DMS79 (cell line): ENCODE measurements at places on chromosomes 7 and 10.

DNA sequence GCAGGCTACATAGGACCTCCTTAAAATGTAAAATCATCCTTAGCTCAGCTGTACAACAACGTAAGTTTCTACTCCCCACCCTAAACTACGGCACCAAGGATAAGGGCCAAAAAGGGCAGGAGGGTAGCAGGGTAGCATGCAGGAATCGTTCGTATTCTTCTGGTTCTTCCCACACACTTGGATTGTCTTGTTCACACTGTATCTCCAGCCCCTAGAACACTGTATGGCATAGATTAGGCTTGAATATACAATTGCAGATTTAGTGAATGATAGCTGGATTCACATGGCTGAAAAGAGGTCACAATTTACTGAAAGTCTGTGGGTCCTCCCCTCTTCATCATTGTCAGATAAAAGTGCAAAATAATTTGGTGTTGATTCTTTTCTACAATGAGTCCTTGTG, 28.2 kb upstream of the PRKAR2B start:
- DNase-seq: no peak

- no peak for DNase-seq
Observed at GRCh38 chr7:44561962-44562621, 11.6 kb downstream of the DDX56 start.

DNA sequence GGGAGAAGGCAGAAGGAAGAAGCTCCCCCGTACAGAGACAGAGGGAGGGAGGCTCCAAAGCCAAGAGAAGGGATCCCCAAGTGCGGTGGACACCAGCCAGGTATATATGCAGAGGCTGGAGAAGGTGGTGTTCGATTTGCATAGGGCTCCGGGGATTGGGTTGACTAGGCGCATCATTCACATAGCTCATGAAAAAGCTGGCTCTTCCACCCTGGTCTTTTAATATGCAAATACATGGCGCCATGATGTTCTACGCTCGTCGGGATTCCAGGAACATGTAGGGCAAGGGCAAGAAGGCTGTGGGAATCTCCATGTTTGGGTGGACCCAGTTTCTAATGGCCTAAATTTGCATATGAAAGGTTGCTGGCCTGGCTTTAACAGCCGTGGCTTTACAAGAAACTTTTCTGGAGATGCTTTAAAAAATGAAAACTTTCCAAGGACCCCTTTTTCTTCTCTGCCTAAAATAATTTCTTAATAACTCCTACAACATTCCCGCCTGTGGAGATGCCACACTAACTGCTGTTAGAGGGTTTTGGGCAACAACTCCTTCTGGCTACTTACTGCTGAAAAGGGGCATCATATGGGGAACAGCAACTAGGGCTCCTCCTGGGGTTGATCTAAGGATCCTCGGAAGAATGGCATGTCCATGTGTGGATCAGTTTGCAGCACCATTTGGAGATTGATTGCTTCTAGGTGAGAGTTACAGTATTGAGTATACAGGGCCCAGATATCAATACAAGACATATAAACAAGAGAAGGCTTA, 28.3 kb downstream of the C1GALT1 start:
- no peak for DNase-seq

- DNase-seq: no peak
Observed at GRCh38 chr7:134632937-134633540, 13.6 kb upstream of the BPGM start.

- DNase-seq: no peak
Observed at GRCh38 chr10:50432211-50433009, 181.1 kb upstream of the ASAH2 start.

GRCh38 chr7:36484265-36484664, 94.6 kb downstream of the ANLN start:
- no peak for DNase-seq

DNA sequence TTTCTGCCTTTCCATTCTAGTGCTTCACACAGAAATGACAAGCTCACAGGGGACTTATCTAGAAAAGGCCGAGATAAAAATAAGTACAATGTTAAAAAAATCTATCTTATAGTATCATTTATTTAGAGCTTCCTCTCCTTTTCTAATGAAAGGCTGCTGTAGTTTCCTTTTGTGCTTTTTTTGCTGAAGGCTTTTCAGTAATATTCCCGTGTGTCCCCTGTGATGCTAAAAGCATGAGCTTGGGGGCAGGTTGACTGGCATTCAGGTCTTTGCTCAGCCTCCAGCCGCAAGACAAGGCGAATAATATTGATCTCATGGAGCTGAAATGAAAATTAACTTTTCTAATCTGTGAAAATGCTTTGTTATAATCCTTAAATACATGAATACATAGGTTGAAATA, 143.0 kb downstream of the ST7 start:
- DNase-seq: no peak

GRCh38 chr10:4337563-4337962, 488.4 kb upstream of the AKR1E2 start:
- no peak for DNase-seq

- no peak for DNase-seq
Observed at GRCh38 chr10:117980216-117980615, 66.5 kb downstream of the RAB11FIP2 start.

DNA sequence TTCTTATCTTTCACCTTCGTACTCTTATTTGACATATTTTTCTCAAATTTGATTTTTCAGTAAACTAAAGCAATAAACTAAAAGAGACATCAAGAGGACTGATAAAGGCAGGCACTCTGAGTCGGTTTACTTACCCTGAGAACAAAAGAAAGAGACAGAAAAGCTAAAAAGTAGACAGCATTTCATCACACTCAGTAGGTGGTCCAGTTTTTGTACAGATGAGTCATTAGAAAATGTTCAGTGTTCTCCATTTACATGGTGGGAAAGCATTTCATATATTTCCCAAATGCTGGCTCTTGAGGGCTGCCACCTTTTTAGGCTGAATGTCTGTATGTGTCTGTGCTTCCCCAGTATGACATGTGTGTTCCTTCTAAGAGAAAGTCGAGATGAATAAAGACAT, 52.7 kb downstream of the NHLRC2 start:
- no peak for DNase-seq

DNA sequence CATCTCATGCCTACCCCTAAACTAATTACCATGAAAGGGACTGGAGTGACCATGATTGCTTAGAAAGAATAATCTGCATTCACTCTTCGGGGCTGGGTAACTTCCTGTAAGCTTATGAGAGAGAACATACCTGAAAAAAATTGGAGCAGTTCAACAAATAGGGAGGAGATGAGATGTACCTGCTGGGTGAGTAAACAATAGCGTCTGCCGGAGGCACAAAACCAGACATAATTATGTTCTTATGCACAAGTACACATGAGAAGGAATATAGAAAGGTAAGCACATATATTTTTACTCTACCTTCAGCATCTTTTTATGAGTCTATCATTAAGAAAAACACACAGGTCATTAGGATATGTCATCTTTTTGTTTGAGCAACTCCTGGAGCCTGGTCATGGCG, 224.6 kb upstream of the FERD3L start:
- DNase-seq: no peak

DNA sequence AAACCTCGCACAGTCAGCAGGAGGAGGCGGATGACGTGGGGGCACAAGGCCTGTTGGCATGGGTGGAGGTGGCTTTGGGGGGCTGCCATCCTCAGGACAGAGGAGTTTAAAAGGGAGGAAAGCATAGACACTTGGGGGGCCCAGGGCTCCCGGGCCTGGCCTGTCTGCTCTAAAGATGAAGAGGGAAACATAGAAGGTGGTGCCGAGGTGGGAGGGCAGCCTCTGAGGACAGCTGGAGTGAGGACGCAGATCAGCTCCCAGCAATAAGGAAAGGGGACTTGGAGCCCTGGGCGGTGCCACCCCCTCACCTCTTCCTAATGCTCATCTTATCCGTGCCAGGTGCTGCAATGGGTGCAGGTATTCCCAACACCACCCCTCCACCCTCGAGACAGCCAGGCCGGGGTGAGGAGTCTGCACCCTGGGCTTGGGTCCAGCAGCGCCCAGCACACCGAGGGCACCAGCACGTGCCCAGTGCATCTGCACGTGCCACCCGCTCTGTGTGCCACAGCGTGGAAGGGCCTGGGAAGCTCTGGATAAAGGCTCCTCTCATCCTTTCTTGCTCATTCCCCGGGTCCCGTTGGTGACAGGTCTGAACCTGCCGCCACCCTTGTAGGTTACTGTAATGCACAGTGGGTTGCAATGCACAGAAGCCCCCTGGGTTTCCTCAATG, 566.0 kb upstream of the FOXK1 start:
- DNase-seq: no peak
